C1 segment of cervical spinal cord (tissue), 14 donors: ENCODE measurements at places on chromosomes 11 and 22.

- DNase-seq = no peak
Observed at GRCh38 chr11:69108030-69108429, 47.7 kb upstream of the SMIM38 start.

GRCh38 chr11:111691741-111692140, 74.4 kb downstream of the PPP2R1B start:
- DNase-seq = no peak

DNA sequence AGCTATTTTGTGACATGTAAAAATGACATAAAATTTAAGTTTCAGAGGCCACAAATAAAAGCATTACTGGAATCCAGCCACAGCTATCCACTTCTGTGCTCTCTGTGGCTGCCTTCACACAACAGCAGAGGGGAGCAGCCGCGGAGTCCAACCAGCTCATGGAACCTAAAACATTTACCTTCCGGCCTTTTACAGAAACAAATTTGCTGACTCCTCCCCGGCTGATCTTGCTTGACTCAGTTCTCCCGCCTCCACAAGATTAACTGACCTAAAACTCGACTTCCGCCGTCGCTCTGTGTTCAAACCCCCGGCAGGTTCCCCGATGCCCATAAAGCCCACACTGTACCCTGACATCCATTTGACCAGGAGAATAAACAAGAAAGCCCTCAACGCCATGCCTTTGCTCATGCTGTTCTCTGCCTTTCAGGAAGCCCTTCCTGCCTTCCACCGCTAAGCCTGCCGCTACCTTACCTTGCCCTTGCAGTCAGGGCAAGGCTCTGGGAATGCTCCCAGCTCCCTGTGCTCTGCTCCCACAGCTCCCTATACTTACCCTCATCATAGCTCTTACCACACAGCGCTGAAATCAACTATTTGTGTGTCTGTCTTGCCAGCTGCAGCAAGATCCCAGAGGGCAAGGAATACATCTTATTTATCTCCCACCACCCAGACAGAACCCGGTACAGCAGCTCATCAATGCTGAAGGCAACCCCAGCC, 35.4 kb downstream of the MICAL3 start:
- no peak for DNase-seq

DNA sequence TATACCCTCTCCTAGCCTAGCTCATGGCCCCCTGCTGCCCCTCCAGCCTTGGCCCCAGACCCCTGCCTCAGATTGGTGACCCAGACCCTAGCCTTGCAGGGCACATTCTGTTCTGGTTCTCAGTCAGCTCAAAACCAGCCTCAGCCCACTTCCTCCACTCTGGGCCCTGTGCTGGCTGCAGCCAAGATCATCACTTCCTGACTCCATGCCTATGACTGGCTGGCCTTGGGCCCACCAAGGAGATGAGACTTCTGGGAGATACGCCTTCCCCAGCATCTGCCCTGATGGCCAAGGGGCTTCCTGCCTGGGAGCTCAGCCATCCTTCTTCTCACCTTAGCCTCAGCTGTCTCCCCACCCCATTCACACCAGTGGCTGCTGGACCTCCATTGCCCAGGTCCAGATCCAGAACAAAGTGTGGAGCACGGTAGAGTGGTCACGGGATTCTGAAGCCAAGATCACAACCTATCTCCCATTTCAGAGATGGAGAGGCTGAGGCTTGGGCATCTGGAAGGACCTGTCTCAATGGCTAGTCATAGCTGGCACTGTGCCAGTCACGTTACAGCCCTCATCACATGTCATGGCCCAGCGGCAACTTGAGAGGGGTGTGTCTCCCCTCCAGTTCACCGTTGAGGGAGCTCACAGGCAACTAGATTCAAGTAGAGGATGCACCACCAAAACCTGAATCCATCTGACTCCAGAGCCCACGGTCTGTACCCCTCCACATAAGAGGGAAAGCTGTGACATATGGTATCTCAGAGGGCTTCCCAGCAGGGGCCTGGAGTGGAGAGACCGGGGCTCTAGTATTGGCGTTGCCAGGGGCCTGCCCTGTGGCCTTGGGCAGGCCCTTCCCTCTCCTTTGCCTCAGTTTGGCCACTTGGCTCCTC, 43.0 kb upstream of the KLHL35 start:
- DNase-seq = peak; percentile 50

DNA sequence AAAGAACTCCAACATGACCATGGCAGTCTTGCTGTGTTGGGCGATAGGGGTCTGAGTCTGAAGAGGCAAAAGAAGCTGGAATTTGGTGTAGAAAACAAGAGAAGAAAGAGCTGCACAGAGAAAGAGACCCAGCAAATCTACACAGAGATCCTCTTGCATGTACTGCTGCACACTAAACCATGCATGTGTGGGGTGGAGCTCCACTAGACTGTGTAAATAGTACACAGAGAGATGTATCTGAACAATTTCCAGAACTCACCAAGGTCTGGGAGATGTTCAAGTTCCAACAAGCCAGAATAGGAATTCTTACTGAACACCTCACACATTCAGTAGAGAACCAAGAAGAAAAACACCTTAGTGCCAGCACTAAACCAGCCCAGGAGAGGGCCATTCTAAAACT, 42.3 kb downstream of the CSF2RB start:
- DNase-seq = no peak

GRCh38 chr11:68375766-68376165, 63.4 kb downstream of the LRP5 start:
- DNase-seq = no peak

DNA sequence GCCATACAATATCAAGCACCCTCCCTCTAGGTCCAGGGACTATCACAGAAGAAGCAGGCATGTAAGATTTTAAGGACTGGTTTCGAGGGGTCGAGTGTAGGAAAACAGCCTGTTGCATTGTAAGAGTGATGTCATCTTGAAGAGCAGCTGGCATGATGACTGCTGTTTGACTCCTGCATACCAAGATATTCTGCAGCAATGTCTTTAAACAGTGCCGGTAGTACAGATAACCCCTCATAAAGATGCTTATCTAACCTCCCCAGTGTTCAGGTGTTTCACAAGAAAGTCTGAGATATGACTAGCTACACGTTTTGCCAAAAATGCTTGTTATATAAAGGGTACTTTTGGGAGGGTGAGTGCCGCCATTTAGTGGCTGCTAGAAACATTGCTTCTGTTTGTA, 12.0 kb downstream of the FAM111A start:
- DNase-seq = no peak

GRCh38 chr11:70077411-70078094, 564 bp upstream of the ANO1 start:
- no peak for DNase-seq

- no peak for DNase-seq
Observed at GRCh38 chr11:64296830-64297698, 3.1 kb upstream of the CATSPERZ start.

DNA sequence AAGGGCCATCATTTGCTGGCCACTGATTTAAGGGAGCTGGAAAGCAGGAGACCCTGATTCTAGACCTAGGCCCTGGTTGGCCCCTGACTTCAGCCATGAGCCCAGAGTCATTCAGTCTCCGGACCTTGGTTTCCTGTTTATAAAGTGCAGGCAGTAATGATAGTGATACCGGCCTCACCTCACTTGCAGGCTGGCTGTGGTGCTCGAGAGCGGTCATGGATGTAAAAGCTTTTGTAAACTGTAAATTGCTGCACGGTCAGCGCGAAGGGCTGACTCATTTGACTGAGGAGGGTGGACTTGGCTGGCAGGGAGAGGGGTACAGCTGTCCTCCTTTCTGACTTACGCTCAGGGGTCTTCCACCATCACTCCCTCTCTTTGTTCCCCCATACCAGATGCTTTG, 37.4 kb downstream of the FBLN1 start:
- no peak for DNase-seq

- no peak for DNase-seq
Observed at GRCh38 chr11:9726321-9727022, 62.6 kb downstream of the SWAP70 start.

- no peak for DNase-seq
Observed at GRCh38 chr22:30861131-30861530, 107.4 kb downstream of the MORC2 start.

DNA sequence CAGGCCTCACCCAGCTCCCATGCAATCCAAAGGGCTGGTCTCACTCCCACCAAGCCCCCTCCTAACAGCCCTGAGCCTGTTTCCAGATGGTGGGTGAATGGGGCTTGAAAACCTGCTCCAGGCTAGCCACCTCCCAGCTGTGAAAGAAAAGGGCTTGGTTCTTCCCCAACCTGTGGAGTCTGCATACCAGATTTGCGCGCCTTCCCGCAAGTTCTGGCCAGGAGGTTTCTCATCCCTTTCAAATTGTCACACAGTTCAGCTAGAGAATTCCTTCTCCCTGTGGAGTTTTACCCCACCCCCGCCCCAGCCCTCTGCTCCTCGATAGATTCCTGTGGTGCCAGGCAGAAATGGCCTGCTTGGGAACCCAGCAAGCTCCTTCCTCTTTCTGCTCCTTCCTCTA, 734.6 kb upstream of the FAT3 start:
- no peak for DNase-seq

GRCh38 chr22:25235547-25236290, 16.3 kb downstream of the CRYBB2 start:
- DNase-seq = peak; percentile 9

GRCh38 chr11:12117611-12118010, 7.2 kb downstream of the MICAL2 start:
- DNase-seq = no peak

DNA sequence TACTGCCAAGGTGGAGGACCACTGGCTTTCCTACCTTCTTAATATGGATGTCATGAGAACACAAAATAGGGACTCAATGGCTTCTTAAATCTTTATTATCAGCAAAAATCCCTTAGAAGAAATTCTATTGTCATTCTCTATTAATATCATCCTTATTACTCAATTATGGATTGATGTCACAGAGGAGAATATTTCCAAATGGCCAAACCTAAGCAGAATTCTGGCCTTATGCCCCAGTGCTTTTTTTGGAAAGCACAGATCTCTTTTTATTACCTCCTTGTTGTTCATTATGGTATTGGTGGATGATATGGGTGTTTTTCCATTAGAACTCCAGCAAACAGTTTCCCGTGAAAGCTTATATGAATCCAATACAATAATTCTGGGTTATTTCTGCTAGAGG, 9.9 kb downstream of the CRTAM start:
- DNase-seq = no peak

DNA sequence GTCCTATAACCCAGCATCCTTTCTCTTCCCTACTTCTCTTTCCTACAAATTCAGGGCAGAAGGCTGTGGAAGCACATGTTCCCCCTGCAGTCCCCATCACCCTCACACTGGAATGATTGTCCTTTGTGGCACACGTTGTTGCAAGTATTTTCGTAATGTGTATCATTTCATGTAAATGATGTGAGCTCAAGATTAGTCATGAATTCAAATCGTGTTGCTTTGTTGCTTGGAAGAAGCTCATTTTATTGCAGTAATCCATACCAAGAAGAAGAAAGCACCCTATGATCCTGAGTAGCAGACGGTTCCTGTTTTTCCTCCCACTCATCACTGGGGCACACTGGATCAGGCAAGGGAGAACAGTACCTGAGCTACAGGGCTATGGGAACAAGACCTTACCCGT, 173.4 kb downstream of the NCAM1 start:
- DNase-seq = no peak

DNA sequence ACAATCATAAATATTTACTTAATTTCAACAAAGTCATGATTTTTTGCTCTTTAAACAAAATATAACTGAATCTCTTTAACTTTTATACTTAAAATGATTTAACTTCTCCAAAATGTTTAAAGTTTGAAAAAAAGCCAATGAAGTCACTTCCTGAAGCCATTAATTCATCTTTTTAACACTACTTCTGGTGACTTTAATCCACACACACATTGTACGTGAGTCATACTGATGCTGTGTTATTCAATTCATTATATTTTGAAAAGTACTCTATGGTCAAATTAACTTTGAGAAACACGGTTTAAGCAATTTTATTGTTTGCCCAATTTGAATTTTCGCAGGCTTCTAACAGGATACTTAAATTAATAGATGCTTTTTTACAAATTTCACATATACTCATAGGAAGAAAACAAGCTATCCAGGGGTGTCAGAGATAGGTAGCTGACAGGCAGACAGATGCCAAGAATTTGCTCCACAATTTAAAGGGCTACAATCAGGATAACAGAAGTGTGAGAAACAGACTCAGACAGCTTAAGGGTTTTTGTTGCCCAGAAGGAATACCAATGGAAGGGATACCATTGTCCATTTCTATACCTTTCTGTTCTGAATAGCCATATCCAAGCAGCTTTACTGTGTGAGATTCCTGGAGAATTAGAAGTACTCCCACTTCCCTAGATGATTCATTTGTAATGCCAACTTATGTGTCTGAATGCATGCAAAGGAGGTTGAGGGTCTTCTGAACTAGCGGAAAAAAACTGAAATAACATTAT, 118.4 kb downstream of the RBFOX2 start:
- no peak for DNase-seq

DNA sequence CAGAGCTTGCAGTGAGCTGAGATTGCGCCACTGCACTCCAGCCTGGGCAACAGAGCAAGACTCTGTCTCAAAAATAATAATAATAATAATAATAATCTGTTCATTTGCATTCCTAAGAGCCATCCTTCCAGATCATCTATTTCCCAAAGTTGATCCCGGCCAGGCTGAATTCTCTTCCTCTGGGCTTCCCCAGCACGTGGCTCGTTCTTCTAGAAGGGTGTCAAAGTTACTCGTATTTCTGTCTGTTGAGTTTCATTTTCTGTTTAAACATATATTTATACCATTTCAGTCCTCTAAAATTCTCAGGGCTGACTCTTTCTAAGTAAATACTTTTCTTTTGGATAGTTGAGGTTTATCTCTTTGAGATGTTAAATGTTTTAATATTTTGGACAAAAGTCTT, 4.8 kb upstream of the JHY start:
- no peak for DNase-seq

DNA sequence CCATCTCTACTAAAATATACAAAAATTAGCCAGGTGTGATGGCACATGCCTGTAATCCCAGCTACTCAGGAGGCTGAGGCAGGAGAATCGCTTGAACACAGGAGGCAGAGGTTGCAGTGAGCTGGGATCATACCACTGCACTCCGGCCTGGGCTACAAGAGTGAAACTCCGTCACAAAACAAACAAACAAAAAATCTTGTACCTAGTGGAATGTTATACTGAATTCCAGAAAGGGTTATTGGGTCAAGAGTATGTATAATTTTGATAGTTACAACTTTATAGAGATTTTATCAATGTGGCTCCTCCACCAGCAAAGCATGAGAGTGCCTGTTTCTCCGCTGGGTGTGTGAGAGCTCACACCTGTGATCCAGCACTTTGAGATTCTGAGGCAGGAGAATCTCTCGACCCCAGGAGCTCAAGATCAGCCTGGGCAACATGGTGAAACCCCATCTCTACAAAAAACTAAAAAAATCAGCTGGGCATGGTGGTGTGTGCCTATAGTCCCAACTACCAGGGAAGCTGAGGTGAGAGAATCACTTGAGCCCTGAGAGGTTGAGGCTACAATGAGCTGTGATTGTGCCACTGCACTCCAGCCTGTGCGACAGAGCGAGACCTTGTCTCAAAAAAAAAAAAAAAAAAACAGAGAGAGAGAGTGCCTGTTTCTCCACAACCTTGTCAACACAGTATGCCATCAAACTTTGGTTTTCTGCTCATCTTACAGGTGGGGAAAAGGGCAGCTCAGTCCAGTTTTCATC, 12.7 kb upstream of the FOLR1 start:
- no peak for DNase-seq

GRCh38 chr11:78927511-78927910, 352.8 kb upstream of the NARS2 start:
- DNase-seq = no peak
